ENCODE measurements at places on chromosomes 4 and X.
A peak's percentile ranks its signal among the peaks of the same experiment; 100 is the strongest.

- DNase-seq, result no peak
These were observed 1.6 kb downstream of the SCARB2 start for GRCh38 chr4:76211769-76212708.

DNA sequence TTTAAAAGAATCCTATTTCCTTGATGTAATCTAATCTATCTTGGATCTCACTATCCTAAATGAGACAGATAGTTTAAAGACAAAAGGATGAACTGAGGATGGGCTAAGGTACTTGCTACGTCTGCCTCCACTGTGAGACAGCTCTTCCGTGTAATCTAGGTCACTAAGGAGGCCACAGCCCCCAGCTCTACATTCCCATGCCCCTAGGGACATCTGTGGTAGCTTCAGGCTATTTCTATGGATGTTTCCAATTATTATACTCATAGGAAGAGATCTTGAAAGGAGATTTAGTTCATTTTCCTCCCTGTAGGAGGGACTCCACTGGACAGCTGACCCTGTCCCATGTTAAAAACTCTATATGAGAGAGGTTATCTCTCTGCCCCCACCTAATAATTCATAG, 140.8 kb upstream of the TRPC5 start:
- no peak for DNase-seq

DNA sequence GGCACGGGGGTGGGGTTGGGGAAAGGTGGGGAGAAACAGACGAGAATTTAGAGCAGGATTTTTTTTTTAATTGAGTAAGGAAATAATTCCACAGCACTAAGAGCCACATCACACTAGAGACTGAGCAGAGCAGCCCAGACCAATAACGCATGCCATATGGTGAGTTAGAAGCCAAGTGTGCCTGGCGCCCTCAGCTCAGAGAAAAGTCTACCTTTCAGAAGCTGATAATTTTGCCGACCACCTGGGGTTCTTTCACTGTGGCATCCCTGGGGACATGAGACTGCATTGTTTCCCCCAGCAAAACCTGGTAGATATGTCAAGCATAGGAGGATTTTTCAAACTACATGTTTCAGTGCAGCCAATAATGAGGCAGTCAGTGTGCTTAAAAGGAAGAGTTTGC, 516.8 kb downstream of the SMARCA1 start:
- DNase-seq, result no peak

- no peak for DNase-seq
These were observed 108.1 kb downstream of the LARP1B start for GRCh38 chr4:128169245-128169644.

- DNase-seq, result peak; percentile 55
These were observed 440.0 kb upstream of the IGFBP7 start for GRCh38 chr4:57550198-57550597.

DNA sequence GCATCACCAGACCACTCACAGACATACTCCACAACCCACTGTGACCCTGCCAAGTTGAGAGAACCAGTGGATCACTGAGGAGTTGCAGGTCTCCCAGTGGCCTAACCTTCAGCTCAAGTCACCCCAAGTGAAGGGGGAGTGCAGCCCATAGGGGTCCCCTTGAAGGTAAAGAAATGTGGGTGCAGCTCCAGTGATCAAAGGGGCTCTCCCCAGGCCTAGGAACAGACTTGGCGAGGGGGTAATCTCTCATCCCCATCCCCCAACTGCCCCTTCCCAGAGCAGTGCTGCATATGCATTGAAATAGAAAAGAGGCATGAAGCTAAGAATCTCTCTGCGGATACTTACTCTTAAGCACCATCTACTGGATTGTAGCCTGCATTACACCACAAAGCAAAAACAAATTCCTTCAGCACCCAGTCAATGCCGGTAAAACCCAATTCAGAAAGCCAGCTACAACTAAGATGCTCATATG, 27.0 kb downstream of the MAGEE1 start:
- no peak for DNase-seq

DNA sequence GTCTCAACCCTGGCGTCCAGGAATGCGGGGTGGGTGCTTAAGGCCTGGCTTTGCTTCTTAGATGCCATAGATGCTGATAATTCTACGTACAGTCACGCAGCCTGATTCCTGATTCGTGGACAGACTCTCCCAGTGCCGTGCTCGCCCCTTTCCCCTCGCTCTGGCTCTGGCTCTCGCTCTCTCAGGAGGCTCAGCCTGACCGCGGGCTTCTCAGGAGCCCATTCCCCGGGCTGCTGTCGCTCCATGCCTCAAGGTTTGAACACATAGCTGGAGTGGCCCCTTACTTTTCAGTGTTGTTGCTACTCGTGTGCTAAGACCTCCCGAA, 59.2 kb upstream of the ZC4H2 start:
- DNase-seq, result no peak

DNA sequence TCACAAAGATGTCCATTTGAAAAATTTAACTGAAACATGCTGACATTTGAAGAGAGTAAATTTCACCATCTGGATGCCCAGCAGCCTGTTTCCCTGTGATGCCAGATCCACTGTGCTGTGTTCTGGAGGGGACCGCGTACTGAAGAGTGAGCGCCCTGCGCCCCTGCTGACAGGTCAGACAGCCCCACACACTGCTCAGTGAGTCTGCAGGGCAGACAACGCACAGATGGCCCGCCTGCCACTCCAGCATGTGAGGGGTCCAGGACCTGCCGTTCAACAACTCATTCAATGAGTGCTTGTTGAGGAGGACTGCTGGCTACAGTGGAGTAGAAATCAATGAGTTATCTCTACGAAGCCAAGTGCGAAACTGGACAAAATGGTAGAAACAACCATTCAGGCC, 49.2 kb downstream of the FGFRL1 start:
- no peak for DNase-seq

- DNase-seq, result no peak
These were observed 122.4 kb downstream of the BCOR start for GRCh38 chrX:39975101-39975925.

DNA sequence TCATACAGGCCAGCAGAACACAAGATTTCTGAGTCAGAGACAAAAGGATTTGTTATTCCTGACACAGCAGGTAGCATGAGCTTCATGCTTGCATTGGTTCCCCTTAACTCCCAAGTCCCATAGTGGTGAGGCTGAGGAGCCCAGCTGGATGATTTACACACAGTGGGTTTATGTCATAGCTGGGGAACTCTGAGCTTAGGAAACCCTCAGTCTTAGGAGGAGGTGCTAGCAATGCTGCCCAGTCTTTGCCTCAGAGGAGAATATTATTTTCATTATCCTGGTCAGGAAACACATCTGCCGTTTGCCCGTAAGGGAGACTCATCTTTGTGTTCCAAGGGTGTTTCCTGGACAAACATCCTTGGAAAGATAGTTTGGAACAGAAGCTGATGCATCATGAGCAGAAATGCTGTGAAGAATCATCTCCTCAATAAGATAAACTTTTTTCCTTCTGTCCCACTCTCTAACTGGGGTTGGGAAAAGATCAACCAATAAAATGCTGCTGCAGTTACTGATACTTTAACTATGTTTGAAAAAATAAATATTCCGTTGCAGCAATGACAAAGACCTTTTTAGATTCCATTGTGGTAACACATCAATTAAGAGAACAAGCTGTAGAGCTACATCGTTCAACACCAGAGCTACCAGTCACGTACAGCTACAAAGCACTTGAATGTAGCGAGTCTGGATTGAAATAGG, 146.8 kb downstream of the DCLK2 start:
- no peak for DNase-seq

- no peak for DNase-seq
These were observed 642.1 kb upstream of the TENM3 start for GRCh38 chr4:181601103-181601502.

DNA sequence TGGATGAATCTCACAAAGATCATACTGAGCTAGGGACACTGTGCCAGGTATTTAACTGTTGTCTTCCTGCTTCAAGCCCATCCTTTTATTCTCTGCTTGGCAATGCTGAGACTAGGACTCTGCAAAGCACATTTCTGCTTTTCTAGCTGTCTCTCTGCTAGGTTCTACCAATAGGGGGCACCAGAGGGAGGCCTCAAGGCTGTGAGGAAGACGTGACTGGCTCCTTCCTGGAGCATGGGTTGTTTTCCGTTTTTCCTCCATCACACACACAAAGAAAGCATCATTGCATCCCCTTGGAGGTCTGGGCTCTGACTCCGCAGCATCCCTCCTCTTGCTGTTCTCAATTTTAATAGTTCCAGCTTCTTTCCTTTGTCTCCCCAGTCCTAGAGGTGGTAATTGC, 10.9 kb upstream of the DCTD start:
- no peak for DNase-seq

DNA sequence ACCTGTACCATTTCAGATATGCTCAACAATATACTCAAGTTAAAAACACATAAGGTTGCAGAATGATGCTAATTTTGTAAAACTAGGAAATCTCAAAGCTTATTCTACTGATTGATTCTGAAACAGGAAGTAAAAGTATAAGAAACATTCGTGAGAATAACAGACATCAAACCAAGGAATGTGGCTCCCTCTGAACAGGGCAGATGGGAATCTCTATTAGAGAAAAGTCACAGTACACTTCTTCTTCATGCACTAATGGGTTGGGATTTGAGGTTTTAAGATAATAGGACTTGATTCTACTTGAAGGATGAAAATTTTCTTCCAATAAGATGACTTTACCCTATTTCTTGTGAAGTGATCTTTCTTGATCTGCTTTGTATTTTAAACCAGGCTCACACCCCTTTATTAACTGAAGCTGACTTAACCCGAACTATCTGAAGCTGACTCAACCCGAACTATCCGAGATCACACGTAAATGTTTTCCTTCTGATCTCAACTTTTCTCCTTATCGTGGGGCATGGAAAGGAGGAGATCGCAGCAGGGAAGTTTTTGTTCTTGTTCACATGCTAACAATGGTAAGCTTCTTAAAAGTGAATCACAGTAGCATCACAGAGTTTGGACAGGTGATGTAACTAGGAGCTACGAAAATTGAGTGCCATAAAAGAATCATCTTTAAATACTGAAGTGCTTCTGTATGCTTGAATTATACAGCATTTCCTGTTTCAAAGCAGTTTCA, 363.1 kb upstream of the ZFP42 start:
- no peak for DNase-seq

DNA sequence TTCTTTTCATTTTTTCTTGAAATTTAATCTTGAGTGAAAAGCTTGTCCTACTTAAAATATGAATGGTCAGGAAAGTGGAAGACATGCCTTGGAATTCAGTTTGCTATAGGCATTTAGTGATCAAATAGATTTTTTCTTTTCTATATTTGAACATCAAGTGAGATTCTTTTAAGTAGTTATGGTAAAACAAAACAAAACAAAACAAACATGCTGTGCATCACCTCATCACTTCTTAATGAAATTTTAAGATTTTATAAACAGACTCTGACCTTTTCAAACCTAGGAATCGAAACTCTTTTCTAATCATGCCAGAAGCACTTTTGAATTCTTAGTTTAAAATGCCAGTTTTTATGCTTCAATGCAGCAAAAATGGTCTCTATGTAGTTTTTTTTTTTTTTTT, 62.8 kb downstream of the CNKSR2 start:
- DNase-seq, result no peak

GRCh38 chr4:30723201-30723955, 3.2 kb downstream of the PCDH7 start:
- DNase-seq, result no peak

DNA sequence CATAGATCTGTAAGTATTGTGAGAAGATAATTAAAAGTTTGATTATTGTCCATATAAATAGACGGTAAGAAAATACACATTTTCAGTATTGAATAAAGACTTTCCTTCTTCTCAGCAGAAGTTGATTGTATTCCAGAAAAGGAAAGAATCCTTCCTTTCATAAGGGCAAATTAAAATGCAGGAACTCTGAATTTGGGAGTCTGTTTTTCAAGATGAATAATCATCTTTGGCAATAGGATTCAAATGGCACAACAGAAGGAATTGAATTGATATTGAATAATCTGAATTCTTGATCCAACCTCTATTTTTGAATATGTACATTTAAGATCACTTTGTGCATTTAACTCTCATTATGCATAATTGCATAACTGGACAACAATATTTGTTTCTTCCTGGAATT, 149.3 kb downstream of the DMD start:
- no peak for DNase-seq

- DNase-seq, result no peak
These were observed 78.1 kb upstream of the PLAC1 start for GRCh38 chrX:134736356-134736755.

DNA sequence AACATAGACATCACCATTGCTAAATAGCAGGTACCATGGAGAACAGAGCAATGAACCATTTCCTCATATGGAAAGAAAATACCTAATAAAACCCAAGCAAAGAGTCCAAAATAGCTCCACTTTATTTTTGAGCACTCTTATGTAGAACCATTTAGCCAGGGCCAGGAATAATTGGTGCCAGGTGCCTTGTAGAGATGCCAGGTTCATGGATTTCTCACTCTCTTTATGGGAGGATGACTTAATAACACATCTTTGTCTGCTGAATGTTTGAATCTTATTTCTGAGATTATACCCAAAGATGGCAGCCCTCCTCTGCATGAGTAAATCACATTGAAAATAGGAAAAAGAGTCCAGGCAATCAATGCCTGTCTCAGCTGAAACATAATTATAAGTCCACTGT, 212.3 kb upstream of the SFRP2 start:
- no peak for DNase-seq

DNA sequence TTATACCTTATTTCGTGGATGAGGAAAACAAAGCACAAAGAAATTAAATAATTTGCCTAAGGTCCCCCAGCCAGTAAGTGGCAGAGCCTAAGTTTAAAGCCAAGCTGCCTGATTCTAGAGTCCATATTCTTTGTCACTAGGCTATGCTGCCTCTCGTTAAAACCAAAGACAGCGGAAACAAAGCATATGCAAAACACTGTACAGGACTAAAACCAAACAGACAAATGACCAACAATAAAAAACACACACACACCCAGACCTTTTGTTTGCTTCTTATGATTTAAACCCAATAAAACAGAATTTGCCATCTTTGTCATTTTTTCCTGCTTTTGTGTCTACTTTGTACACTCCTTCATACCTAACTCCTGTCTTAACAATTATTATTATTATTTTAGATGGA, 10.1 kb upstream of the VSIG1 start:
- no peak for DNase-seq

- peak; percentile 17 for DNase-seq
These were observed 758.6 kb downstream of the PDHA2 start for GRCh38 chr4:96598465-96598864.

- DNase-seq, result no peak
These were observed 286.6 kb downstream of the BMPR1B start for GRCh38 chr4:95044324-95044837.

DNA sequence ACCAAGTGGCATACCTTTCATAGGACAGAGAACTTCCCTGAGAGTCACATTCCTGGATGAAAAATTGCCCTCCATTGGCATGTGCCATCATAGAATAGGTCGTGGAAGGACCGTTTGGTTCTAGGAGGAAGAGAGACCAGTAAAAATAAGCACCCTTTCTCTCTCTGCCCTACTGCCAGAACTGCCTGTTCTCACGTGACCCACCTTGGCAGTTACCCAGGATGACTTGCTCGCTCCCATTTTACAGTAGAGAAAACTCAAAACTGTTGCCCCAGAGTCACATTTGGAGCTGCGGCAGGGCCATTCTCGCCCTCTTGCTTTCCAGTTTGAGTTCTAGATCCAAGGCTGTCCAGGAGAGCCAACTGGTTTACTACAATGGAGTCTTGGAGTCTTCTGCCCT, 1.1 kb upstream of the NLGN3 start:
- DNase-seq, result no peak

GRCh38 chr4:76035141-76035540, 729 bp downstream of the CXCL11 start:
- no peak for DNase-seq

Measured in left renal pelvis (tissue), 4 donors.